Left lobe of liver (tissue), 2 donors: ENCODE measurements at places on chromosomes 1 and 21. TPM values are rescaled to one million over a fixed set of nuclear protein-coding genes. Genes with fewer than 3 reads are reported as not detected.

DNA sequence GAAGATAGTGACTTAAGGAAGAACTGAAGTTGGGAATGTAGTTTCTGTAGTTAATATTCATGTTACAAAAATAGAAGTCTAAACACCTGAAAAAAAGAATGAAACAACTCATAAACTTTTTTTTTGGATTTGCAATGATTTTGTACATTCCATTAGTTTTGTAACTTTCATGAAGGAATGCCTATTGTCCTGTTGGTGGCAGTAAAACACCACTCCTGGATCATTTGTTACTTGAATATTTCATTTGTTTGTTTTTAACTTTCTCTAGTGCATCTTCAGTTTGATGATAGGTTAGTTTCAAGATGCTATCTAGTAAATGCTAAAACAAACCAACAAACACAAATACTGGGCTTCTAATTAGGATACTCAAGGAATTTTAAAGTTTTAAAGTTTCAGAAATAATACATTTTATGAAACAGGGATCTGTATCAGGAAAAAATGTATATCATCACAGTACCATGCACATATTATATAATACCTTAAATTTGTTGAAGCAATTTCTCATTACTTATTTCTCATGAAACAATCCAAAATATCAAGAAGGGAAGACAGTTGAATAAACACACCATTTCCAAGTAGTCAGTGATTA lies 229.7 kb upstream of the CACYBP start:
- no peak for DNase-seq

GRCh38 chr1:119002028-119002686 lies 14.0 kb upstream of the TBX15 start:
- no peak for DNase-seq

DNA sequence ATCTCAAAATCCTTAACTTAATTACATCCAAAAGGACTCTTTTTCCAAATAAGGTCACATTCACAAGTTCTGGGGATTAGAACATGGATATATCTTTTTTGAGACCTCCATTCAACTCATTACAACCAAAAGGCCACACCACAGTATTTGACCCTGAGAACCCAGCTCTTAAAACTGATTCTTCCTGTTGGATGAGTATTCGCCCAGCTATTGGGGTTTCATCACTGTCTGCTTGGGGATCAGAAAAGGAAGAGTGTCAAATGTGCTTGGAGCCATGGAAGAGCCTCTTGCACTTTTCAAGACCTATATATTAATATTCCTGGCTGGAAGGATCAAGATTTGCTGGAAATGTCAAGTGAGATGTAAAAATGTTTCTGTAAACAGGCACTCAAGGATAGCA lies 5.4 kb upstream of the TINAGL1 start:
- no peak for DNase-seq

DNA sequence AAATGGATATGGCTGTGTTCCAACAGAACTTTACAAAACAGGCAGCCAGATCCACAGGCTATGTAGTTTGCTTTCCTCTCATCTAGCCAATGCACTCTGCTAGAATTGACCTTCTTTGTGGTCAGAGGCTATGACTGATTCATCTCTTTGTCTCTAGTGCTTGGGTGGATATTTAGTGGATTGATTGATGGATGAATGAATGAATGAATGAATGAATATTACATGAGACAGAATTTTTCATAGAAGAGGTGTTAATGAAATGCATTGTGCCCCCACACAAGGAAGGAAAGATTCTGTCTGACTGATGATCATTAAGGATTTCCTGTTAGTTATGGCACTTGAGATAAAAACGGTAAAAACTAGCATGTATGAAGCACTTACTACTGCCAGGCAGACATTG lies 50.5 kb upstream of the ZYG11A start:
- DNase-seq: no peak

Gene HPCA
- total RNA-seq: not detected

Gene DYNLT5
- 0.28 TPM for total RNA-seq

Gene TGFB2
- 0.20 TPM for total RNA-seq

Gene B4GALT2
- total RNA-seq: 20.6 TPM

Gene KPRP
- not detected for total RNA-seq

Gene ZNF697
- 3.6 TPM for total RNA-seq

Gene CD5L
- 11.9 TPM for total RNA-seq
